ENCODE measurements at places on chromosomes 1 and 21.

DNA sequence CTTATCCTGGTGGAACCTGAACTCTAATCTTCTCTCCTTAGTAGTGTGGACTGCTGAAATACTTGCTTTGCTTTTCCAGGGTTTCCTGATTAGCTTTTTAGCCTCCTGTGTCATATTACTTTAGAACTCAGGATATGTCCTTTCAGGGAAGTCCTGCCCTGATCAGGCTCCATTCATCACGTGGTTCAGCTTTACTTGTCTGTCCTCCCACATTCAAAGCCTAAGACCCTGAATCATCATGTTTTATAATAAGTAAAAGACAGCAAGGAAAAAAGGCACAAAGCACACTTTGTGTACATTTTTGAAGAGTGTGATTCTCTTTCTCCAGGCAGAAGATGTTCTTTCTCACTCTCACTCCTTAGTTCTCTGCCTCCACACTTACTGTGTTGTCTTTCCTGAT, 70.6 kb downstream of the PATJ start:
- no peak for DNase-seq

GRCh38 chr1:64196074-64196870, 7.2 kb upstream of the UBE2U start:
- DNase-seq: no peak

- no peak for DNase-seq
These were observed 6.2 kb upstream of the AGTRAP start for GRCh38 chr1:11729498-11730428.

- no peak for DNase-seq
These were observed 27.4 kb downstream of the VANGL1 start for GRCh38 chr1:115669002-115669673.

DNA sequence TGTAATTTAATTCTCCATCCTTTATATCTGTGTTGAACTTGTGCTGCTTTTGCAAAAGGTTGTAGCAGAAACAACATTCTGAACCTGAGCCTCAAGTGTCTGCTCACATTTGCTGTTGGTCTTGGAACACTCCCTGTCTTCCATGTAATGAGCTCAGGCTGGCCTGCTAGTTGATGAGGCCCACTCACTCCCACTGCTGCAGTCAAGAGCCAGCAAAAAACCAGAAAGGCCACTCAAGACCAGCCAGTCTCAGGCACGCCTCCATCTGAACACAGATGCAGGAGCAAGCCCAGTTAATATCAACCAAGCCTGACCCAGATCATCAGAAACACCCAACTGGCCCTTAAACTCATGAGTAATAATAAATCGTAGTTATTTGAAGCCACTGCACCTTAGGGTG, 342.2 kb upstream of the NFIA start:
- no peak for DNase-seq

GRCh38 chr1:228647523-228648444, 87.5 kb upstream of the RHOU start:
- no peak for DNase-seq

GRCh38 chr1:197683895-197684553, 91.3 kb downstream of the DENND1B start:
- no peak for DNase-seq

DNA sequence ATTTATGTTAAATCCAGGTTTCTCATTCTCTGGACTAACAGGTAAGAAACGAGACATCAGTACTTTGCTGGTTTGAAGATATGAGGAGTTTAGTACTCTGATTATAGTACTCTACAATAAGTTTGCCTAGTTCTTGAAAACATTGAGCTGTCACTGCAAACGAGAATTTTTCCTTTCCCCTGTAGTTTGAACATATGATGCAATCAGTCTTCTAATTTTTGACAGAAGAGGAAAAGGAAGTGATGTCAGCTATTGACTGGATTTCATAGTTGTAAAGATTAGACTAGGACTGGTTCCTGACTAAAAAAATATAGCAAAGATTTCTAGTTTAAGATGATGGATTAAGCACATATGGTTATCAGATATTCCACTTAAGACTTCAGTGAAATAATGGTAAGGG, 461.9 kb downstream of the LRRIQ3 start:
- no peak for DNase-seq

- no peak for DNase-seq
These were observed 76.7 kb downstream of the NFASC start for GRCh38 chr1:204947338-204947737.

- DNase-seq: no peak
These were observed 125.4 kb downstream of the TBX15 start for GRCh38 chr1:118862755-118863154.

DNA sequence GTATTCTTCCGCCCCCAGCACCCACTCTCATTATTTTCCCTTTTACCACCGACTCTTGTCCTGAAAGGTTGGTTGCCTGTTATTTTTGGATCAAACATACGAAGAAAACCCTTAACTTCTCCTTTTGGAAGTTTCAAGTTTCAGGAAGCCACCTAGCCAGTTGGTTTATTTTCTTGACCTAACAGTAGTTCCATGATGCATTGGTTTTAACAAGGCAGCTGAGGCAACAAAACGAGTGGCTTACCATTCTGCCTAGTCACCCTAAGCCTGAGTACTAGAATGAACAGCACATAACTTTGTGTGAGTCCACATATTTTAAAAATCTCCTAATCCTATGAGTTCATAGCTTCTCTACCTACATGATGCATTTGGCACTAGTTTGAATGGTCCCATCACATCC, 28.9 kb downstream of the OLFM3 start:
- no peak for DNase-seq

DNA sequence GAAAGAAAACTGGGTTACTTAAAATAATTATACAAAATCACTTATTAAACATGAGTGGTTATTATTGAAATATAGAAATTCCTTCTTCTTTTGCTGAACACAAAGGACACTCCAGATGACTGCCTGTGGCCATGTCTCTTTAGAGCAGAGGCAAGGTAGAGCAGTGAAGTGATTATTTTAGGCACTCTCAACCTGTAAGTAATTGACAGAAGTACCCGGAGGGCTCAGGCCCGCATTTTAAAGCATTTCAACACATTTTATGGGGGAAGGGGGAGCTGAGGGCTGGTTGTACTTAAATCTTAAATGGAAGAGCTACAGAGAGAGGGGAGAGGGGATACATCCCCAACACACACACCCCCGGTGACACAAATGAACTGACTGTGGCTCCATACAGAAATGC, 10.2 kb downstream of the OSCP1 start:
- no peak for DNase-seq

All from GM19239 (cell line).